Testis (tissue), 5 donors: ENCODE measurements at places on chromosomes 2 and 18. TPM values are rescaled to one million over a fixed set of nuclear protein-coding genes. Genes with fewer than 3 reads are reported as not detected.

Gene OSR1
- total RNA-seq = 27.7 TPM

Gene NPPC
- not detected for total RNA-seq

Gene DES
- total RNA-seq = 17.6 TPM

Gene ELAC1
- total RNA-seq = 12.0 TPM

Gene DDX18
- 62.4 TPM for total RNA-seq

DNA sequence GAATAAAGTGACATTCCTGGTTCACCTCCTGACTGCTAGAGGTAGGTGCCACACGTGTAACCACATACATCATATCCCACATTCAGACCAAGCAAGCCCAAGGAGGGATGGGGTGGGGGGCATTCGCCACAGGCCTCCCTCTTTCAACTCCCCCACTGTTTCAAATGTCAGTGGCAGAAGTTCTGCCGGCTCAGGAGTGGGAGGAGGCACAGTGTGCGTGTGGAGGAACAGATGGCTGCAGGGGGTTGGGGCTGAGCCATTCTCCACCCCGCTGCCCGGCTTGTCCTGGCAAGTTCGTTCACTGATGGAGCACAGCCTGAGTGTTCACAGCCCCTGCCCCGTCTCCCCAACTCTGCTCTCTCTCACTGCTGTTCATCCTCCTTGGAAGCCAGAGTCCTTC lies 75.4 kb upstream of the TANC1 start:
- H3K36me3 ChIP-seq = no peaks in the 10 kb centered on the region
- H3K4me1 ChIP-seq = no peaks in the 10 kb centered on the region
- H3K27me3 ChIP-seq = no peaks in the 10 kb centered on the region

DNA sequence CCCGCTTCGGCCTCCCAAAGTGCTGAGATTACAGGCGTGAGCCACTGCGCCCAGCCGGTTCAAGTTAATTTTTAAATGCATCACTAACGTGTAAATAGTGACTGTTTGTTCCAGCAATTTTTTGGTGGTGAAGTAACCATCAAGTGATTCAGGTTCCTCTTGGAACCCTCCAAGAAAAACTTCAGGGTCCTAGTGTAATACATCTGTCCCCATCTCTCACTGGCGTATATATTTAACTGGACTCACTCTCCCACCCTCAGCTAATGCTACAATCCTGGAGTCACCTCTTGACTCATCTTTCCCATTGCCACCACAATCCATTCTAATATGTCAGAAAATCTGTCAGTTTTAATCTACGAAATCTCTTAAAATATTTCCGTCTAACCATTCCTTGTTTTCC lies 10.3 kb downstream of the SULT1C4 start:
- H3K27ac ChIP-seq = no peak overlapping the region
- H3K4me1 ChIP-seq = no peaks in the 10 kb centered on the region
- H3K27me3 ChIP-seq = no peaks in the 10 kb centered on the region
- no peak for DNase-seq
- H3K4me3 ChIP-seq = no peak overlapping the region

- no peak overlapping the region for H3K27ac ChIP-seq
- H3K36me3 ChIP-seq = no peaks in the 10 kb centered on the region
- no peaks in the 10 kb centered on the region for H3K4me1 ChIP-seq
- no peak for DNase-seq
- H3K27me3 ChIP-seq = no peaks in the 10 kb centered on the region
- no peak overlapping the region for H3K4me3 ChIP-seq
Observed at GRCh38 chr2:36395866-36396265, 40.3 kb downstream of the CRIM1 start.

- no peaks in the 10 kb centered on the region for H3K27me3 ChIP-seq
- no peak for DNase-seq
- no peaks in the 10 kb centered on the region for H3K36me3 ChIP-seq
- no peak overlapping the region for H3K4me3 ChIP-seq
Observed at GRCh38 chr2:150465703-150466569, 21.5 kb downstream of the RND3 start.

GRCh38 chr2:159053161-159054031 lies 85.0 kb downstream of the TANC1 start:
- no peak for DNase-seq
- H3K27ac ChIP-seq = no peak overlapping the region
- no peaks in the 10 kb centered on the region for H3K4me1 ChIP-seq
- no peaks in the 10 kb centered on the region for H3K36me3 ChIP-seq

GRCh38 chr18:73733806-73734314 lies 413.8 kb downstream of the FBXO15 start:
- no peaks in the 10 kb centered on the region for H3K4me1 ChIP-seq
- H3K4me3 ChIP-seq = no peak overlapping the region
- DNase-seq = no peak
- H3K36me3 ChIP-seq = no peaks in the 10 kb centered on the region
- H3K27me3 ChIP-seq = no peaks in the 10 kb centered on the region

GRCh38 chr2:236545248-236545658 lies 24.4 kb upstream of the ACKR3 start:
- H3K4me3 ChIP-seq = no peak overlapping the region
- no peak for DNase-seq
- H3K27ac ChIP-seq = no peak overlapping the region
- H3K27me3 ChIP-seq = no peaks in the 10 kb centered on the region

- DNase-seq = no peak
- H3K27me3 ChIP-seq = no peaks in the 10 kb centered on the region
- no peaks in the 10 kb centered on the region for H3K36me3 ChIP-seq
- no peak overlapping the region for H3K4me3 ChIP-seq
- no peaks in the 10 kb centered on the region for H3K4me1 ChIP-seq
Observed at GRCh38 chr2:85173909-85174308, 40.7 kb downstream of the TCF7L1 start.

DNA sequence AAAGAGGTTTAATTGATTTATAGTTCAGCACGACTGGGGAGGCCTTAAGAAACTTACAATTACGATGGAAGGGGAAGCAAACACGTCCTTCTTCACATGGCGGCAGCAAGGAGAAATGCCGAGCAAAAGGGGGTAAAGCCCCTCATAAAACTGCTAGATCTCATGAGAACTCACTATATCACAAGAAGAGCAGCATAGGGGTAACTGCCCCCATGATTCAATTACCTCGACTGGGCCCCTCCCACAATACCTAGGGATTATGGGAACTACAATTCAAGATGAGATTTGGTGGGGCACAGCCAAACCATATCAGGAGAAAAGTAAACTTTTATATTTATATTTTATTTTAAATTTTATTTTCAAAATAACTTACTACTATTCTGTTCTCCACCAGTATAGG lies 272.0 kb downstream of the MYCN start:
- H3K36me3 ChIP-seq = no peaks in the 10 kb centered on the region
- H3K27me3 ChIP-seq = no peaks in the 10 kb centered on the region
- DNase-seq = no peak
- H3K4me3 ChIP-seq = no peak overlapping the region
- H3K27ac ChIP-seq = no peak overlapping the region

- H3K27me3 ChIP-seq = no peaks in the 10 kb centered on the region
- no peak for DNase-seq
Observed at GRCh38 chr2:48137829-48138228, 231.5 kb upstream of the FBXO11 start.

DNA sequence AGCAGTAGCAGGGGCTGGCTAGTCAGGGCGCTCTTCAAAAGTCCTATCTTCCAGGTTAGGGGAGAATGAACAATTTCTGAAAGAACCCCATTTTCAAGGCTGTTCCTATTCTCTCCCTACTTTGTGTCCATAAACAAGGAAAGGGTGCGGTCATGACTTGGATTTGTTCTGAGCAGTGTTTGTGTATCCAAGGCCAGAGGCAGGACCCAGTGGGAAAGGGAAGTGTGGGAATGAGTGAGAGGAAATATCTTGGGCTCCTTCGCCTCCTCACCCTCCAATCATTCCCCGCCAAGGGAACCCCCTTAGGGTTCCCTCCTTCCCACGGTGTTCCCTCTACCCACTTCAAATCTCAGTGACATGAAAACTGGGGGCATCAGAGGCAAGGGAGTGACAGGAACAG lies 25.5 kb upstream of the SPTBN1 start:
- H3K4me3 ChIP-seq = no peak overlapping the region
- no peaks in the 10 kb centered on the region for H3K36me3 ChIP-seq
- H3K27me3 ChIP-seq = no peaks in the 10 kb centered on the region
- no peak for DNase-seq
- peaks cover 54% of the 10 kb centered on the region for H3K4me1 ChIP-seq

DNA sequence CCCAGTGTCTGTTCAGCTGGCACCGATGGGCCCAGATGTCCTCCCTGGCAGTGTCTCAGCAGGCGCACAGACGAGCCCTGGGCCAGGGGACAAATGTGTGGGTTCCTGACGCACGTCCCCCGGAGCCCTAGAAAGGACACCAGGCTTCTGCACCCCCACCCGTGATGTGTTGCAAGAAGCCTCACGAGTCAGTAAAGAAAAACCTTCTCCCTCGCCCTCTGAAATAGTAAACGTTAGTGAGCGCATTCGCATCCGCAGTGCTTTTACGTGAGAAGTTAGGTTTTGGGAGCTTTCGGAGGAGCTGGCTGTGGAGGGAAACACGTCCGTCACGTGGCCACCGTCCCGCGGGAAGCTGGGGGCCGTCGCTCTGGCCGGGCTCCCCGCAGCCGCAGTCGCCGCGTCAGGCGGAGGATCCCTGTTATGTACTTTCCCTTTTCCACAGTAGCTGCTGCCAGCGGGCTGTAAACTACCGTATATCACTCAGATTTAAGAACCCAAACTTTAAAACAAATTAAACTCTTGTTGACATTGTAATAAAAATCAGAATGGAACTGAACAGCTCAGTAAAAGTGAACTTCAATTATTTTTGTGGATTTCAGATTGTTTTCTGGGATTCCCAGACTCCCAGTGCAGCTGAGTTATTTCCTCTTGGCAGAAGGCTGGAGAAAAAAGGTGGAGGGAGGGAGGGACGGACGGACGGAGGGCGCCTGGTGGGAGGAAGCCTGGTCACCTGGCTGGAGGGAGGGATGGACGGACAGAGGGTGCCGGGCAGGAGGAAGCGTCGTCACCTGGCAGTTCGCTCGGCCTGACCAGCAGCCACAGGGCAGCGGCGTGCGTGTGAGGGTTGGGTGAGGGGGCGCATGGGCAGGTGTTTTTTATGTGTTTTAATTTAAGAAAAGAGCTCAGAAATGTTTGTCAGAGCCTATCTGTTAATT lies 112.1 kb downstream of the NFATC1 start:
- peak overlapping the region; percentile 9 for H3K4me3 ChIP-seq
- peak; percentile 82 for DNase-seq
- H3K4me1 ChIP-seq = peaks cover 22% of the 10 kb centered on the region
- peak overlapping the region; percentile 59 for H3K27ac ChIP-seq
- H3K36me3 ChIP-seq = no peaks in the 10 kb centered on the region

GRCh38 chr18:79424008-79424565 lies 28.4 kb downstream of the NFATC1 start:
- no peak overlapping the region for H3K27ac ChIP-seq
- H3K4me1 ChIP-seq = peaks cover 8% of the 10 kb centered on the region
- no peaks in the 10 kb centered on the region for H3K36me3 ChIP-seq
- no peak overlapping the region for H3K4me3 ChIP-seq
